Upper lobe of left lung (tissue), 6 donors: ENCODE measurements at places on chromosomes 2 and 18.

- DNase-seq = no peak
Observed at GRCh38 chr18:50199921-50200320, 5.0 kb upstream of the MYO5B start.

GRCh38 chr2:54803783-54804751 lies 80.6 kb downstream of the EML6 start:
- no peak for DNase-seq

GRCh38 chr2:186220409-186220808 lies 265.7 kb upstream of the ZC3H15 start:
- DNase-seq = no peak

GRCh38 chr2:77271262-77271661 lies 250.9 kb downstream of the LRRTM4 start:
- DNase-seq = no peak

DNA sequence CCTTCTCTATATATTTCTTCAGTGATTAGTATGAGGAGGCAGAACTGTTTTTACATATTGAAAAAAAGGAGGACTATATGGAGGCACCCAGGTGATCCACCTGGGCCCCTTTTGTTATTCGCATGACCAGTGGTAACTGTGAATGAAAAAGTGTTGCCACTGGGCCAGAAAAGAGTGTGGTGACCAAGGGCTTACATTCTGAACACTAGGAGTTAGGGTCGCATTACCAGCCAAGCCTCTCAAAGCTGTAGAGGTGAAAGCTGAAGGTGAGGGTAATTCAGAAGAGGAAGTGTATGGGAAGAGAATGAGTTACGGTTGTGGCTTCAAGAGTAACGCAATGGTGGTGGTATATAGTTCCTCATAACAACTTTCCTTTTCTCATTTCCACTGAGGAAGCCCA lies 487.6 kb downstream of the TMEM182 start:
- no peak for DNase-seq

DNA sequence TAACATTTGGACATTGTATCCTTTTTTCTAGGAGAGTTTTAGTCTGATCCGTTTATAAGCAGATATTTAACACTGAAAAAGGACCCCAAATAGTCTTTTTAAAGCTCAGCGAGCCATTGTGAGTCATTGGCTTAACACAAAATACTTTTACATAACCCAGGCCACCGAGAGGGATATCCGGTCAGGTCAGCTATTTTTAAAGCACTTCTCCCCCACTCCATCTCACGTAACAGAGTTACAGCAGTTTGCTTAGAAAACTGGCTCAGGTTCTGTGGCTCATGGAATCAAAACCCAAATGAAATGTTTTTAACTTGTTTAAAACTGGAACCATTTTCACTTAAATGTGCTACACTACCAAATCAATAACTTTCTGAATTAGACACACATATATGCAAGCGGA lies 23.9 kb downstream of the COL4A3 start:
- DNase-seq = peak; percentile 61

- DNase-seq = no peak
Observed at GRCh38 chr2:172839446-172839845, 103.8 kb downstream of the RAPGEF4 start.

DNA sequence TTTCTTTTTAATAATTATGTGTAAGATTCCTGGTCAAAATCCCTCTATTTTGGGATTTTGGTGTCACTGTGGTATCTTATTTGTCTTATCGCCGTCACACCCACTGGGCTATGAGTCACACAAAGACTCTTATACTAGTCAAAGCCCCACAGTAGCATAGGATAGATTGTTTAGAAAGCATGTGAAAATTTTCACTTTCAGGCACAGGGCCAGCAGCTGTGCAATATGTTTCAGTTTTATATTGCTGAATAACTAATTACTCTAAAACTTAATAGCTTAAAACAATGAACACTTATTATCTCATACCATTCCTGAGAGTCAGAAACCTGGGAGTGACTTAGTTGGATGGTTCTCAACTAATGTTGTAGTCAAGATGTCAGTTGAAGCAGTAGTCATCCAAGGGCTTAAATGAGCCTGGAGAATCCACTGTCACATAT lies 24.0 kb downstream of the CFAP210 start:
- DNase-seq = no peak

DNA sequence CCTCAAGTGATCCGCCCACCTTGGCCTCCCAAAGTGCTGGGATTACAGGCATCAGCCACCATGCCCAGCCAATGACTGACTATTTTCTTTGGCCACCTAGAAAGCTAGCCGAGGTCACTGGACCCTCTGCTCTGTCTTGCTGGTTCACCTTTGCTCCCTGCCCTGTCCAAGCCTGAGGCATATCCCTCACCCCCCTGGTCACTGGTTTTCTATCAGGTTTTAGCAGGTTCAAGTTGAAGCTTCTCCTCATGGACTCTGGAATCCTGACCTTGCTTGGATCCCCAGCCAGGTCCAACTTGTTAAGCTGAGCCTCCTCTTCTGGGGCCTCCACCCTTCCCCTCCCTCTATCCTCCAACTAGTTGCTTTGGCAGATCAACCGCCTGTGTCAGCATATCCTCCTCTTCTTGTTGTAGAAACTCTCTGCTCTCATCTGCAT lies 33.4 kb downstream of the PAX8 start:
- DNase-seq = no peak

DNA sequence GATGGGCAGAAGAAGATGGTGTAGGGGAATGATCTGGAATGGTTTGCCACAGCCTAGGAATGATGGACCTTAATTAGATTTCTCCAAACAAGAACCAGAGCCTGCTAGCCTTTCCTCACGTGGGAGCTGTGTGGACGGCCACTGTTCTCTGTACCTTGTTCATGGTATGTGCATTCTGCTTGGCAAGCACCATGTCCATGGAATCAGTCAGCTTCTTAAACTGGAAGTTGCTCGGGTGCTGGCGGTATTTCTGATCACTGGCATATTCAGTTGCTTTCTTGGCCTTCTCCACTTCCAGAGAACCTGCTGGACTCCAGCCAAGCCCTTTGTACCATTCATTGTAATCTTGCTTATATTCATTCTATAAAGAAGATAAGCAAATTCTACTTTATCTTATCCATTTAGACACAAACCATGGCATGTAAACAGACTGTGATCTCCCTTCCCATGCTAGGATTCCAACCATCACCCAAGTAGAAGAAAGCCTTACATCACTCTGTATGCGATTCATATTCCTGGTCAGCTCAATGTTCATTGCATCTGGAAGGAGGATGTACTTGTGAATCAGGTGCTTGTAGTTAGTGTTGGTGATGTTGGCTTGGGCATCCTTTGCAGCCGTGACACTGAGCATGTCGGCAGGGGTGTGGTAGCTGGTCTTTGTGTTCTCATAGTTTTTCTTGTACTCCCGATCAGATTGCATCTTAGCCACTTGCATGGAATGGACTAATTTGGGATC lies 78.4 kb downstream of the NEB start:
- DNase-seq = no peak

- DNase-seq = no peak
Observed at GRCh38 chr2:57044931-57045635, 861.3 kb downstream of the CCDC85A start.

- no peak for DNase-seq
Observed at GRCh38 chr2:219636941-219637841, 9.8 kb downstream of the SLC4A3 start.

- DNase-seq = no peak
Observed at GRCh38 chr2:197174539-197175094, 136.0 kb downstream of the ANKRD44 start.

- DNase-seq = no peak
Observed at GRCh38 chr2:58204195-58204959, 36.7 kb downstream of the FANCL start.

DNA sequence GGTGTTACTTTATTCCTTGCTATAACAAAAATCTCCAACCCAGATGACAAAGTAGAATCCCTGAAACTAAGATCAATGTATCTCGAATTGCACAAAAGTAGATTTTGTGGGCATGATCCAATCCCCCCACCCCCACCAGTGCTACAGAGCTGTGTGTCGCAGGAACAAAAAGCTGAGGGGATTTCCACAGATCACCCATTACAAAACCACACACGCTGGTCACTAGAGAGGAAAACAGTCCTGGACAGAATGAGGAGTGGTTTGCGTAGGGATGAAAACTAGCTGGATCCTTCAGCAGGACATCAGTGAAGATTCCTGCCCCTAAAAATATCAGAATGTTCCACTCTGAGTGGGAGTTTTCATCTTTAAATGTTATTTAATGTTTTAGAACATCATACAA lies 165.3 kb upstream of the STK17B start:
- DNase-seq = no peak

DNA sequence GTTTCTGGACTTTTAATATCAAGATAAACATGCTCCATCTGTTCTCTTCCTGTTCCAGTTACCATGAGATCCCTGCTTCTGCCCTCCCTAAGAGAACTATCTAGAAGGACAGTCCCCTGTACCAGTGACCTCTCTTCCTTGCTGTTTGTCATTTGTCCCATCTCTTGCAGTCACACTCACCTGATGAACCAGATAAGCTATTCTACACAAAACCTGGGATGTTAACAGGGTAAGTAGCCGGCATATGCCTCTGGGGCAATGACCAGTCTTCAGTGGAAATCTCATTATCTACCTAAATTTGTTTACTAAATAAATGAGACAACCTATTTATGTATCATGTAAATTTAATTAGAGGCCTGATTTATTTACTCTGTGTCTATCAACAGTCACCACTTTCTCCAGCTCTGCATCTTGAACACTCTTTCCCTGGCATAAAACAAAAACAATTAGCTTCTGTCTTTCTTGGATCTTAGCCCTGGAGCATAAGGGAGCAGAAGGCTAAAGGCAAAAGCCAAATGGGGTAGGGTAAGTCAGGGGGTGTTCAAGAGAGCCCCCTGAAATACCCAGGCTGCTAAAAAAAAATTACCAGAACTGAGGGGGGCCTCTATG lies 337.7 kb downstream of the ALK start:
- no peak for DNase-seq

- DNase-seq = no peak
Observed at GRCh38 chr2:107323946-107324565, 438.1 kb upstream of the ST6GAL2 start.

DNA sequence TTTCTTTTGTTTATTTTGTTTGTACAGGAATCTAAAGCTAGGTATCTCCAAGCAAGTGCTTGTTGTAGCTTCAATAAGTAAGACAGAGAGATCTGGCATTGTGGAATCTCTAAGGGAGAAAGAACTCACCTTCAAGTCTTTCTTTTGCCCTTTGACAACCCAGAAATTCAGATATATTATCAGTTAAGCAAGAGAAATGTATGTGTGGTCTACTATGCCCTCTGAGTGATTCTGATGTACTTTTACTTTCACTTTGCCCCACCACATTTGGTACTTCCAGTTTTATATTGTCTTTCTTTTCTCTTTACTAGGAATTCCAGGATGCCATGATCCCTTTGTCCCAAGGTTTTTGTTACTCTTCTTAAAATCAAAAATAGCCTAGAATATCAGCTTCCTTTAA lies 259.6 kb upstream of the PIK3C3 start:
- no peak for DNase-seq

GRCh38 chr2:126707191-126707590 lies 51.2 kb downstream of the GYPC start:
- DNase-seq = no peak

- DNase-seq = no peak
Observed at GRCh38 chr2:75133621-75134570, 65.4 kb downstream of the TACR1 start.

GRCh38 chr2:8566155-8566670 lies 115.6 kb upstream of the ID2 start:
- no peak for DNase-seq

GRCh38 chr2:54871457-54872107 lies 148.1 kb downstream of the EML6 start:
- peak; percentile 32 for DNase-seq

DNA sequence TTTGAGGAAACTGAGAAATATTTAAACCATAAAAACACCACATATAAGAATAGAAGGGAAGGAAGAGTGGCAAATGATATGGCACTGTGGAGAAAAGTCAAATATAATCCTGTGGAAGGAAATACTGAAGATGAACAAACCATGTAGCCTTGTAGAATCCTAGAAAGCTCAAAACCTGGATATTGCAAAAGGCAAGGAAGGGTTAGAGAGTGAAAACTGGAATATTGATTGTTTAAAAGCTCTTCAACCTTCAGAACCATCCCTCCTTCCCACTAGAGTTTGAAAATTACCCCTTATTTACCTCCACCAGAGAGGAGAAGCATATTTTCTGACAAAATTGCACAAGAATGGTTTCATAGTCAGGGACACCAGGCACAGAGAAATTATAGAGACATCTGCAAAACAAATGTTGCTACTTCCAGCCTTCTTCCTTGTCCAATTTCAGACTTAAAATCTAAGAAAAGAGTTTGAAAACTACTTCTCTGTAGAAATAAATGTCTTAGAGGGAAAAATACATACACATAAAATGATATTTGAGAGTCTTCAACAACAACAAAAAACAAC lies 48.0 kb downstream of the ANTXR1 start:
- no peak for DNase-seq

DNA sequence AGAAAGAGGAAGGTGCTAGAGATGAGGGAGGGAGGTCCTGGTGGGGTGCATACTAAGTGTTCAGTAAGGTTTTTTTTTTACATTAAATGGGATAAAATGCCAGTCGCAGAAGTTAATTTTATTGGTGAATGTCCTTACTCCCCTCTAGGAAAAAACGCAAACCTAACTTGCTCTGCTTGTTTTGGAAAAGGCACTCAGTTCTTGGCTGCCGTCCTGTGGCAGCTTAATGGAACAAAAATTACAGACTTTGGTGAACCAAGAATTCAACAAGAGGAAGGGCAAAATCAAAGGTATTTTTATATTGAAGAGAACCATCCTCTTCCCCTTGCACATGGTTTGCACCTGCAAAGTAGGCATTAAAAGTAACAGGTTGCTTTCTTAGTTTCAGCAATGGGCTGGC lies 12.7 kb upstream of the IL18R1 start:
- DNase-seq = no peak

DNA sequence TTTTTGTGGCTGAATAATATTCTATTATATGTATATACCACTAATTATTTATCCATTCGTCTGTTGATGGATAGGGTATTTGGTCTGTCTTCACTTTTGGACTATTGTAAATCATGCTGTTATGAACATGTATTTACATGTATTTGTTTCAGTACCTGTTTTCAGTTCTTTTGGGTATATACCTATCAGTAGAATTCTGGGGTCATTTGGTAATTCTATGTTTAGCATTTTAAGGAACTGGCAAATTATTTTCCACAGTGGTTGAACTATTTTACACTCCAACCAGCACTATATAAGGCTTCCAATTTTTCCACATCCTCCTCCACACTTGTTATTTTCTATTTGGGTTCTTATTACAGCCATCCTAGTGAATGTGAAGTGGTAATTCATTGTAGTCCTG lies 12.4 kb upstream of the TANK start:
- DNase-seq = no peak
